ENCODE measurements at places on chromosomes 16 and 17.
A peak's percentile ranks its signal among the peaks of the same experiment; 100 is the strongest.

DNA sequence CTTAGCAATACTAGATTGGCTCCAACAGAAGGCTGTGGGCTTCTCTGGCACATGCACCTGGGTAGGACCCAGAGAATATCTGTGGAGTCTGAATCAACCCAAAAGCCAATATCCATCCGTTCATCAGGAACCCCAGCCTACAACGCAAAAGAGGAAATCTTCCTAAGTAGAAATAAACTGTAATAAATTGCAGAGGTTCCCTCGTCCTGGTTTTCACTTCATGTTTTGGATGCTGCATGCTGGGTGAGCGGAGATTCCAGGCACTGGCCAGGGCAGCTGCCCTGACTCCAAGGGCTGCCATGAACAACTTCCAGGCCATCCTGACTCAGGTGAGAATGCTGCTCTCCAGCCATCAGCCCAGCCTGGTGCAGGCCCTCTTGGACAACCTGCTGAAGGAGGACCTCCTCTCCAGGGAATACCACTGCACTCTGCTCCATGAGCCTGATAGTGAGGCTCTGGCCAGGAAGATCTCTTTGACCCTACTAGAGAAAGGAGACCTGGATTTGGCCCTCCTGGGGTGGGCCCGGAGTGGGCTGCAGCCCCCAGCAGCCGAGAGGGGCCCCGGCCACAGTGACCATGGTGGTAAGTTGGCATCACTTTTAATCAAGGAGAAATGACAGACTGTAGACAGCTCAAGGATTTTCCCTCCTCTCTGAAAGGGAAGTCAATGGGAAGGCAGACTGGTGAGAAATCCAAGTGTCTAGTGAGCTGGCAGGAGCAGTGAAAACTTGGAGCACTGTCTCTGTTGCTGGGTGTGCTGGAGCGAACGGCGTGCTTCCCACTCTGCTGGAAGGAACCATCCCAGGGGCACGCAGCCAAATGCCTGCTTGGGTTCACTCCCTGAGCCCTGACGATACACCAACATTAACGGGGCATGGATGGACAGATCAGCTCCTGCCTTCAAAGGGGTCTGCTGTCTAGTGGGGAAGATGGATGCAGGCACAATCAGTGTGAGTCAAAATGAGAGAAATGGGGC lies 10.7 kb upstream of the CIITA start:
- DNase-seq, result no peak

- no peak for DNase-seq
These were observed 57.2 kb downstream of the ABCC6 start for GRCh38 chr16:16166085-16166484.

DNA sequence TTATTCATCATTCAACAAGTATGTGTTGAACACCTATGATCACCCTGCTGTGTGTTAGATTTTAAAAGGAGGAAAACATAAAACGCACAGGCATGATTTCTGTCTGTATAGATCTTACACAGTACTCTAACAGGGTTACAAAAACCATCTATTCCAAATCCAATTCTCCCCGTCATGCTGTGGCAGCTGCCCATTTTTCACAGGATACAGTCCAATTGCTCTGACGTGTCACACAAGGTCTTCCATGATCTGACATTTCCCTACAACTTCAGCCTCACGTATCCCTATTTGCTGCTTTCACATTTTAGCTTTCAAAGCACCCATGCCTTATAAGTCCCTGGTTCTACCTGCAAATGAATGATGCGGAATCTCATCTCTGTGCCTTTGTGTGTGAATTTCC lies 67.0 kb upstream of the CNTNAP4 start:
- DNase-seq, result no peak

DNA sequence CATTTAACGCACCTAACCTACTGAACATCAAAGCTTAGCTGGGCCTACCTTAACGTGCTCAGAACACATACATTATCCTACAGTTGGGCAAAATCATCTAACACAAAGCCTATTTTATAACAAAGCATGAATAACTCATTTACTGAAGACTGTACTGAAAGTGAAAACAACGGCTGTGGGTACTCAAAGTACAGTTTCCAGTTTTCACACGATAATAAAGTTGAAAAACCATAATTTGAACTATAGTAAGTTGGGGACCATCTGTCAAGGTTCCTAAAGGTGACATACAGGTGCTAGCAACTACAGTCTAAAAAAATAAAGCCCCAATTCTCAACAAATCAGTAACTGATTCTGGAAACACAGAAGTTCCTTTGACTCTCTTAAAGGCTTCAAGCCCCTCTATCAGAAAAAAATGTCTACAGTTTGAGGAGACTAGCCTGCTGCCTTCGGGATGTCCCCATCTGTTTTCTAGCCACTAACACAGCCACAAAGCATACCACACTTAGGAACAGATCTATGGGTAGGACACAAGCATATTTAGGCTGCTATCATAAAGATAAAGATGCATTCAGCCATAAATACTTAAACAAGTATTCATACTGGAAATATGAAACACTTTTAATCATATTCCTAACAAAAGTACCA lies 71.3 kb downstream of the KANSL1 start:
- DNase-seq, result no peak

DNA sequence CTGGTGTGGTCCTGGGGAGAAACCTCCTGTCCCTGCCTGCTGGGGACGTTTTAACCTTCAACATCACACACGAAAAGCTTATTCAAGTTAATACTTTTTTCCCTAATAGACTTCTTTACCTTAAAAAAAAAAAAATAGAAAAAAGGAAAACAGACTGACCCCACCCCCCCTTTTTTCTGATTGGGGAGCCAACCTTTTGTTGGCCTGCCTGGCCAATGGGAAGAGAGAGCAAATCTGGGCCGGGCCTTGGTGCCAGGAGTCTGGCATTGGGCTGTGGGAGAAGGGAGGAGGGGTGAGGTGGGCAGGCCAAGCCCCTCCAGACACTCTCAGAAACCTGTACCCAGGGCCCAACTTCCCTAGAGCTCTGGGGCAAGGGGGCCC lies 3.0 kb downstream of the CBX8 start:
- no peak for DNase-seq

DNA sequence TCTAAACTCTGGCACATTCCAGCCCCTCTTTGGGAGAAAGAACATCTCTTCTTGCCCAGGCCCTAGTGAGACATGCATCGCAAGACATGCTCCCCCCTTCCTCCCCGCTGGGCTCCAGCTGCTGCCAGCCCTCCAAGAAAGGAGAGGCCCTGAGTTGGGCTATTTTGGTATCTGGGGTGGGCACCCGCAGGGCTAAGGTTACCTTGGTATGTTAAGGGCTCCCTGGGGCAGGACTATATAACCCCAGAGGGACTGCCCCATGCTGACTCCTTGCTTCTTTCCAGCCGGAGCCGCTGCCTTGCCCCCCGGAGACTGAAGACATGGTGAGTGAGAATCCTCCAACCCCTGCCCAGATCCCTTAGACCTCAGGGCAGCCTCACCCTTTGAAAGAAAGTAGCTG lies at the start of gene MYL11:
Gene MYL11 (plus strand): TSS at position 265 of the 400 bp plus-strand sequence. CDS start 56 bp downstream, at position 321.
- no peak for DNase-seq

DNA sequence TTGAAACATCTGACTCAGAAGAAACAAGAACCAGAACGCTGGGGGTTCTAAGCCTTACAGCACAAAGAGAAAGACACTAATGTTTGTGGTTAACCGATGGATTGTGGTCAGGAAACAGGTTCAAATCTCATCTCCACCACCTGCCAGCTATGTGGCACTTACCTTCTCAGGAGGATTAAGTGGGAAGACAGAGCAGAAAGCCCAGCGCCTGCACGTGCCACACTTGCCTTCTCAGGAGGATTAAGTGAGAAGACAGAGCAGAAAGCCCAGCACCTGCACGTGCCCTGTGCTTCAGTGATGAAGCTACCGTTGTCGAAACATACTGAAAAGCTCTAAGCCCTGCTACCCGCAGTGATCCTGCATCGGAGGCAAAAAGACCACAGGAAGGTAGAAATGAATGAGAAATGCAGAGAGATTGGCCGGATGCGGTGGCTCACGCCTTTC lies 90.6 kb downstream of the NXN start:
- no peak for DNase-seq

GRCh38 chr17:17055286-17056155 lies 13.3 kb downstream of the MPRIP start:
- no peak for DNase-seq

DNA sequence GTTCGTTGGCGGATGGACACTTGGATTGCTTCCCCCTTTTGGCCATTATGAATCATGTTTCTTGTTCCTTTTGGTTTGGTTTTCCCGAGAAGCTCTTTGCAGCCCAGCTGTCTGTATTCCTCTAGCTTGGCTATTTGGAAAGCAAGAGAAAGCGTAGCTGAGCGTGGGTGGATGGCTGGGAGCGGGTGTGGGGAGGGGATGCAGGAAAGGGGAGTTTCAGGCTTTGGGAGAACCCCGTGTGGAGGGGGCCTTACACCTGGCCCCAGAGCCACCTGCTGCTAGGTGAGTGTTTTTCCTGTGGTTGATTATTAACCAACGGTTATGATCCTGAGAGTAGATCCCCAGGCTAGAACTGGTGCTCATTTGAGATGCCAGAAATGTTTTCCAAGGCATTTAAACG lies 103.7 kb downstream of the RAP1GAP2 start:
- DNase-seq, result no peak

- no peak for DNase-seq
These were observed 4.6 kb upstream of the ICAM2 start for GRCh38 chr17:64024781-64025731.

DNA sequence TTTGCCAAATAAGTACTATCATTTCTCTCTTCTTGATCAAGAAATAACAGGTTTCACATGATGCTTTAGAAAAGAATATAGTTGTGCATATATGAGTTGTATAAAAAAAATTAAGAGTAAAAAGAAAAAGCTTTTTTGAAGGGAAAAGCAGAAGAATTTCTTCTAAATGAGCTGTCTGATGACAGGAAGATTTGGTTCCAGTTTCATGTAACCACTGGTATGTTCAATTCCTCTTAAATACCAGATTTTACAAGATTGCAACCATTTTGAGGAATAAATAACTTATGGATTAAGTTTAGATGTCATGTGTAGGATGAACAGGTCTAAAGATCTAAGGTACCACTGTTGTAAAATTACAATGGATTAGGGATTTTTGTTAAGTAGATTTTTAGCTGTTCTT lies 45.0 kb downstream of the VMP1 start:
- no peak for DNase-seq

DNA sequence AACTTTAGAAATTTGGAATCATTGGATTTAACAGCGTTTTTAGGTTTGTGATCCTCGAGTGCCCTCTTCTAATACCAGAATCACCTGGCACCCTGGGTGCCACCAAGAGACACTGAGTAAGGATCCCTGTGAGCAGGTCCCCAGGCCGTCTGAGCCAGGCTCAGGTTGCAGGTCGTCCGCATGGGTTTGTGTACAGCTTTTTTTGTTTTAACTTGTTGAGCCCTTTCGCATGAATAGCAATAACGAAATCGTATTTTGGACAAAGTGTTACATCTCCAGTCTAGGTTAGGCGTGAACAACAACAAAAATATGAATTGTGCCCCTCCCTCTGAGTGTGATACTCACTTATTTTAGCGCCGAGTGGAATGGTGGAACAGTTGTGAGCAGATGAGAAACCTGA lies 10.9 kb downstream of the USP10 start:
- no peak for DNase-seq

GRCh38 chr16:75235721-75236193 lies 15.7 kb downstream of the BCAR1 start:
- DNase-seq, result no peak

DNA sequence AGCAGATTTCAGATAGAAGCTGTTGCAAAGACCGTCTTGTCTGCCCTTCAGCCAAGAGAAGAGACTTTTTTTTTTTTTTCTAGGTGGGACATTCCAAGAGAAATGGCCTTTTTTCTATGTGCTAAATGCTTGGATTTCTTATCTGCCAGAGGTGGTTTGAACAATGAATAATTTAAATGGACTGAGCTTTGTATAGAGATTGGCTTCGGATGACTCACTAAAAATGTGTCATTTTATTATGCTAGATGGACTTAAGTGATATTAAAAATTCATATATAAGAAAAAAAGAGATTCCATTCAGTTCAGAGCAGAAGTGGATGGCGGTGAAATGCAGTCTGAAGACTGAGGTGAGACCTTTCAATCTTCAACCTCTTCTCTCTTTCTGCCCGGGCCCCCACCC lies 58.4 kb downstream of the MEAK7 start:
- DNase-seq, result no peak

GRCh38 chr16:11257131-11257938 lies 1.3 kb upstream of the SOCS1 start:
- peak; percentile 55 for DNase-seq

- DNase-seq, result no peak
These were observed 7.2 kb upstream of the JPT2 start for GRCh38 chr16:1670866-1671265.

DNA sequence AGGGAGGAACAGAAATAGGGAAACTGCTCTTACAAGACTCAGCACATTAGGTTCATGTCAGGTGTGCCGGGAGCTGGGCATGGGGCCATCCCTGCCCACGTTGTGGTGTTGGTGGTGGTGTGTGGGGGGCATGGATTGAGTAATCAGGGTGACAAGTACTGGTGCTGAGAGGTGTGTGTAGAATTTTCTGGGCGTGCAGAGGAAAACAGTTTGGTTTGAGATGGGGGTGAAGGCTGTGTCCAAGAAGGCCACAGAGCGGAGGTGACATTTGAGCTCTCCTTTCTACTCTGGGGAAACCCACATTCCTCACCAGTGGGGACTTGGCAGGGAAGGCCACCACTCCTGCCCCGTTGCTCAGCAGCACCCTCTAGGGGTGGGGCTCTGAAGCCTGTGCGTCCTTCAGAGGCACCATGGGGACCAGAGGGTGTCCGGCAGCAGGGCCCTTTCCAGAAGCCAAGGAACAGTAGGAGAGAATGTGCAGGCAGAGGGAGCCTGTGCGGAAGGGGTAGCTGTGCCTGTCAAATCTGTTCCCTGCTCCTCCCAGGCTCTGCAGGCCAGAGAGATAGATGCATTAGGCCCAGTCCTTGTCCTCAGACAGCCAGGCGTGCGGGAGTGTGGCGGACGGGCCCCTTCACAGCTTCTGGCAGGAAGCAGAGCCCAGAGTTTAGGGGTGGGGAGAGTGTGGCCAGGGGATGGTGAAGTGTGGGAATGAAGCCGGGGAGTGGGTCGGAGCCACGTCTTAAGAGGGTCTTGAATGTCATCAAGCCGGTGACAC lies 48.7 kb upstream of the GSE1 start:
- DNase-seq, result no peak

- no peak for DNase-seq
These were observed 665.2 kb upstream of the CDH8 start for GRCh38 chr16:62701426-62701825.

DNA sequence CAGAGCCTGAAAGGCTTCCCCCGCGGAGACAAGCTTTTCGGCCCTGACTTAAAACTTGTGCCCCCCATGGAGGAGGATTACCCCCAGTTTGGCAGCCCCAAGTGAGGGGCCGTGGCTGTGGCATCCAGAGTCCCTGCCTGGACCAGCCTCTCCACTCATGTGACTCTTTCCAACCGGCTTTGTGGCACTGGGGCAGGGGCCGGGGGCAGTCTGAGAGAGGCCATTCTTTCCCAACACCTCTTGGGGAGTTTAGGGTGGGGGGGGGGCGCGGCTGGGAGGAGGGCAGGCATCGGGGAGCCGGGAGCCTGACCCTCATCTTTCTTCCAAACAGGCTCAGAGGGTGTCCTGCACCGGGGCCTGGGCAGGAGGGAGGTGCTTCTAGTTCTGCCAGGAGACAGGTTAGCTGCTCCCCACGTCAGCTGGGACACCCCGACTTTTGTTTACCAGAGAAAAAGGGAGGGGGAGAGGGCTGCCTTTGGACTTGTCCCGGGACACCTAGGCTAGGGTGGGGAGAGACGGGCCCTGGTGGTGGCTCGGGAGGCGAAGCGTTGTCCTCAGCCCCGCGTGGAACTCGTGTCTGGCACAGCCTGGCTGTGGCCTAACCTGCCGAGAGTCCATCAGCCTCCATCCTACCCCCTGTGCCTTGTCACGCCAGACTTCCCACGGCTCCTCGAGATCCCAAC lies 7.3 kb upstream of the SERPINF1 start:
- no peak for DNase-seq
